ENCODE measurements at places on chromosomes 12 and 14. TPM values are rescaled to one million over a fixed set of nuclear protein-coding genes. Genes with fewer than 3 reads are reported as not detected.

The CFL2 gene
- 56.5 TPM for polyA plus RNA-seq

The SELPLG gene
- polyA plus RNA-seq, result 3.3 TPM

DNA sequence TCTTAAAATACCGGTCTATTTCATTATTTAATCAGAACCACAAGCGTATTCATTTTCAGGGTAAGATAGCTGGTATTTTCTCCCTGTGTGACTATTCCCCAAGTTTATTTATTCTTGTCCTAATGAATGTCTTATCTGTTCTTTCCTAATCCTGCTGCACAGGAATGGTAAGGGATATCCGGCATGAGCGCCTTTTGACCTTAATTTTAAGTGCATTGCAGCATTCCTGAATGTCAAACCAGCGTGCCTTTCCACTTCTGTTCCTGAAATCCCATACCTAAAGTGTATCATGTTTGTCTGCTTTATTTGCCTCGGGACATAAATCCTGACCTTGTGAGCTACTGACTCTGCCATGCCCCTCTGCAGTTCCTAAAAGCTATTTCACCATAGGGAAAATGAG lies 1713.2 kb upstream of the FLRT2 start:
- DNase-seq, result no peak

GRCh38 chr14:67508956-67509355 lies 20.4 kb upstream of the TMEM229B start:
- DNase-seq, result no peak

DNA sequence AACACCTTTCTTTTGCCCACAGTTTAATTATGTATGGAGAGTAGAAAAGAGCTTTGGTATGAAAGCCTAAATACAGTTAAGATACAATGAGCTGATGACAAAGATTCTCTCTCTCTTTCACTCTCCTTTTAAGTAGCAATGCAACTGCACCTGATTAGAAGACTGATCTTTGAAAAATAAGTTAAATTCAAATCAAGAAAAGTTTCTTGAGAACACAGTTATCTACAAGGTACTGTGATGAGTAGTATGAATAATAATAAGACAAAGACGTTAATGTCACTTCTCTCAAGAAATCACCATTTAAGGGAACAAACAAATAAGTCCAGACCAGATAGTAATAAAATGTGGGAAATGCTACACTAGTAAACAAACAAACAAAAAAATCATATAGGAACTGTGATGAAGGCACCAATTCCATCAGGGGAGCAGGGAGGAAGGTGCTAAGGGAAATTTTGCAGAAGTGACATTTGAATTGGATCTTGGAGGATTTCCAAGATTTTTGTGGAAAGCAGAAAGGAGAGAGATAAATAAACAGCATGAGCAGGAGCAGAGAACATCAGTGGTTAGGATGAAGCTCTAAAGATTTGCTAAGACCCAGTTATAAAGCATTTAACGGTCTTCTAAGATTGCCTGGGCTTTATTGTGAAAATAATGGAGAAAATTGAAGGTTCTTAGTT lies 65.2 kb upstream of the STK38L start:
- DNase-seq, result no peak

GRCh38 chr12:41724216-41724615 lies 420.5 kb downstream of the GXYLT1 start:
- no peak for DNase-seq

Data from right lung (tissue), 10 donors.